ENCODE measurements at places on chromosomes 11 and 22. TPM values are rescaled to one million over a fixed set of nuclear protein-coding genes. Genes with fewer than 3 reads are reported as not detected.

Gene NPTXR
- total RNA-seq = 16.5 TPM

Gene SLC22A9
- total RNA-seq = not detected

GRCh38 chr22:30717331-30717921 is 22.8 kb downstream of the OSBP2 start:
- no peak for DNase-seq

DNA sequence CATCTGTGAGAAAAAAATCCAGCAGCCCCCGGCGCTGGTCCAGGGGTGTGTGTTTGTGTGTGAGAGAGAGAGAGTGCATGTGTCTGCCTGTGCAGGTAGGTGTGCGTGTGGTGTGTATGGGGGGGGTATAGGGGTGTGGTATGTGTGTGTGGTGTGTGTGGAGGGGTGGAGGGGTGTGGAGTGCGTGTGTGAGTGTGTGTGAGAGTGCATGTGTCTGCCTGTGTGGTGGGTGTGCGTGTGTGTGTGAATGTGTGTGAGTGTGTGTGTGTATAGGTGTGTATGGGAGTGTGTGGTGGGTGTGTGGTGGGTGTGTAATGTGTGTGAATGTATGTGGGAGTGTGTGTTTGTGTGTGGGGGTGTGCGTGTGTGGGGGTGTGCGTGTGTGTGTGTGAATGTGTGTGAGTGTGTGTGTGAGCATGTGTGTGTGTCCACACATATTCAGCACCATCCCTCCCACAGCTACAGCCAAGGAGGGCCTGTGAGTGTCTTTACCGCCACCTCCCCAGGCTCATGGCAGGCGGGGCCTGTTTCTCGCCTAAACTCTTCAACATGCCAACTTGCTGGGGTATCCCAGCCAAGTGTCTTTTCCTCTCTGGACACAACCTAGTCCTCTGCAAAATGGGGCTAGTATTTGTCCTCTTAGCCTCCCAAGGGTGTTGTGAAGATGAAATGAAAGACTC is 11.9 kb downstream of the LMO1 start:
- peak; percentile 52 for DNase-seq

GRCh38 chr11:90222459-90223247 is at the start of gene CHORDC1:
Gene CHORDC1, minus strand, starts transcription at chr11:90223049. Its CDS starts 95 bp downstream, at chr11:90222954.
- DNase-seq = peak; percentile 98

Gene ANO5
- total RNA-seq = 2.5 TPM

- DNase-seq = peak; percentile 61
Observed at GRCh38 chr11:107859459-107860239, 1.1 kb upstream of the SLC35F2 start.

DNA sequence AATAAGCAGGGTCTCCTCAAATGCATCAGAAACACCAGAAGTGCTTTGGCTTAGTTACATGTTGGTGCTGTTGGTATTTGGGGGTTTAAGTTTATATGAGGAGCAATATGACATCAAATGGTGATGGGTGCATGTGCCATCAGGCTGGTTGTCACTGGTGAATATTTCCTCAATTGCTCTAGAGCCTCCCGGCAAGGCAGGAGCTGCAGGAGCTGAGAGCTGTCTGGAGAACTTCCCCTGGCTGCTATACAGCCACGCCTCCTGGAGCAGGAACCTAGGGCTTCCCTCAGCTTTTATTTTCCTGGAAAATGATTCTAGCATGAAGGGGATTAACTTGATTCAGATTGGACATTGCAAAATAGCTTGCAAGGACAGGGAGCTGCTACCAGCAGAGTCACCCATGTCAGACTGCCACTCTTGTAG is 15.8 kb downstream of the IGLL5 start:
- DNase-seq = peak; percentile 32

- peak; percentile 91 for DNase-seq
Observed at GRCh38 chr11:65471447-65471891, 27.4 kb upstream of the MALAT1 start.

GRCh38 chr11:100759856-100760255 is 72.8 kb downstream of the ARHGAP42 start:
- DNase-seq = no peak

Measured in aorta (tissue), 5 donors.